Fibroblast of upper back skin (primary cell): ENCODE measurements at places on chromosomes 11 and 22.
A peak's percentile ranks its signal among the peaks of the same experiment; 100 is the strongest.

DNA sequence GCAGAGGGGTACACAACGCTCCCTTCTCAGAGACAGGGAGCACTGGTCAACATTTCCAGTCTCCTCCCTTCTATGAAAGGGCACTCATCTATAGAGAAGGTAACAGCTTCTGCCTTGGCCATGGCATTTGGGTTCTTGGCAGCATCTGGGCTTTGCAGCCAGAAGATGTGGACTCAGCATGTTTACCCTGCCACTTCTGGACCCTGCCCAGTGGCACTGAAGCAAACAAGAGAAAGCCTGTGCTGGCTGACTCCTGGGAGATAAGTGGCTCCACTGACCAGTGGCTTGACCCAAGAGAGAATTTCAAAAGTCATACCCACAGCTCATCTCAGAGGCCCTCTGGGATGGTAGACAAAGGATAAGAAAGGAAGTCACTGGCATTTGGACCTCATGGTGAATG, 8.0 kb downstream of the CSNK2A3 start:
- no peak for DNase-seq

DNA sequence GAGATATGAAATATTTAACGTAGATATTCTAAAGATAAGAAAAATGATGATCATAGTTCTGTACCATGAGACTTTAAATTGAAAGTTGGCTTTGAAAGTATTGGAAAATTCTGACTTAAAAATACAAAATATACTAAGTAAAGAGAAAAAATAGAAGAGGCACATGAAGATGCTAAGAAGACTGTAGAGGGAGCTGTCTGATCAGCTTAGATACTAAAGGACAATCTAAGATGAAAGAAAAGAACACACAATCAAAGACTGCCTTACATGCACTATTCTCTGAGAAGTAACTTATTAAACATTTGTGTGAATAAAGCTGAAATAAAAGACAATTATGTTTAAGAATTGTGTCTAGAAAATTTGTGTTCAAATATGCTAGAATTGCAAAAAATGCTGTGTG, 55.1 kb downstream of the RBMXL2 start:
- DNase-seq: peak; percentile 31

DNA sequence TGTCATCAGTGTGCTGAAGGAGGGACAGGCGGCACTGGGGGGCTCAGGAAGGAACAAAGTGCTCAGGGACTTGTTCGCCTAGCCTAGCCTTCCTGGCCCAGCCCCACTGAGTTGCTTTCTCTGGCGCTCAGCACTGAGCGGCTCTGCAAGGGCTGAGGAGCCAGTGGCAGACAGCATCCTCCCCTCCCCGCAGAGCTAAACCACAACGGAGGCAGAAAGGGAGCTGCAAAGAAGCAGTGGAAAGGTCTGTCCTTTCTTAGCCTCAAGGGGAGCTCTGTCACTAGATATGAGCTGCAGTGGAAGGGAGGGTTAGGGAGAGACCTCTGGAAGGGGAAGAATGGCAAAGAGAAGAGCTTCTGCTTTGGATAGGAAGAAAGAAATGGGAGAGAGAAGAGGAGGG, 89.7 kb upstream of the PHOX2A start:
- peak; percentile 74 for DNase-seq

- DNase-seq: no peak
Measured at GRCh38 chr11:57868491-57868890, 106.9 kb downstream of the CTNND1 start.

DNA sequence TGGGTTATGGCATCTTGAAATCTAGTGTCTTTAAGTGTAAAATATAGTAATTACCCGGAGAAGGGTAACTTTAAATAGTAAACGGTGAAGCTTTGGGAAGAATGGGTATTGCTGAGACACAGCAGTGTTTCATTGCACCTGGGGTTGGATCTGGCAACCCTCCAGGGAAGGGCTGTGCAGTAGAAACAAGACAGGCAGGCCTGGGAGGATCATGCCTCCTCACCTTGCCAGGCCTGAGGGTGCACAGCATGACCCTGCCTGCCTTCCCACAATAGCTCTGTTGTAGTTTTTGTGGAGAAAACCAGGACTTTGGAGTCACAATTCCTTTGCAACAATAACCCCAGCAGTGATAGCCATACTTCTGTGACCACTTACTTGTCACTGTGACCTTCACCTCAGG, 64.6 kb upstream of the ADSL start:
- no peak for DNase-seq

- no peak for DNase-seq
Measured at GRCh38 chr11:65869643-65870306, 2.8 kb downstream of the EFEMP2 start.

DNA sequence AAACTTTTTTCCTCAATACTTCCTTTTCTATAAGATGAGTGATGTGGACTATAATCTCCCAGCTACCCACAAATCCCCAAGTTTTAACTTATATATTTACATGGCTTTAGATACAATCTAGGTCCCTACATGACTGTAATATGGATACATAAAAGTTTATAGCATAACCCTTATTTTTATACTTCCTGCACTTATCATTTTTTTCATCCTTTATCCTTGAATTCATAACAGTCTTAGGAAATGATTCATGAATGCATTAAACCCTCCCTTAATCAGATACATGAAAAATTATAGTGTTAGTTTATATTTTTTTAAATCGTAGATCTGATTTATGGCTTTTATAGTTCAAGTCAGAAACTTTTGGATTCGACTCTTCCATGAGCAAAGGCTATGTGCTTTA, 195.8 kb downstream of the MAML2 start:
- DNase-seq: no peak

DNA sequence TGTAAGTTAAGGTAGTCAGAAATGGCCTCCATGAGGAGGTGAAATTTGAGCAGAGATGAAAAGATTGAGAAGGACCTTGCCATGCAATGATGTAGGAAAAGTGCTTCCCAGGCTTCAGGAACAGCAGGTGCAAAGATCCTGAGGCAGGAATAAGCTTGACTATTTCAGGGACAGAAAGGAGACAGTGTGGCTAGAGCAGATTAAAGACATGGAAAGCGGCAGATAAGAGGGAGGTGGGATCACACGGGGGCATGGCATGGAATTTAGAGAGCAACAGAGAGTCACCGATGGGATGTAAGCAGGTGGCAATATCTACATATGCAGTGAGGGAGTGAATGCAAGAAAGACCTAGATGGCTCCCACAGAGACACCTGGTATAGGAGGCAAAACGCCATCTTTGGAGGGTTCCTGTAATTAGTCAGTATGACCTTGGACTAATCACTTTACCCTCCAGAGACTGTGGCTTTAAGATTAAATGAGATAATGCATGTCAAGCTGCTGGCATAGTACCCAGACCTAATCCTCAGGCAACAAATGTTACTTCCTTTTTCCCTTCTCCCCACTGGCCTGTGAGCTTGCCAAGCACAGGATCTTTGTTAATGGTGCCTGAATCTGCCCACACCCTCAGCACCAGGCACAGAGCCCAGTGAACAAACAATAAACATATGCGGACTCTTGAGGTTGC, 24.6 kb upstream of the ACER3 start:
- DNase-seq: peak; percentile 43

- DNase-seq: no peak
Measured at GRCh38 chr11:36127550-36127949, 161.7 kb downstream of the COMMD9 start.

- DNase-seq: peak; percentile 77
Measured at GRCh38 chr11:97364047-97364446, 974.2 kb downstream of the JRKL start.

GRCh38 chr11:44348114-44348513, 38.2 kb upstream of the ALX4 start:
- no peak for DNase-seq

GRCh38 chr11:20489948-20490347, 102.4 kb downstream of the PRMT3 start:
- DNase-seq: no peak

GRCh38 chr22:23828800-23829680, 9.8 kb downstream of the DERL3 start:
- DNase-seq: no peak

- no peak for DNase-seq
Measured at GRCh38 chr11:72119198-72119597, 6.7 kb upstream of the ANAPC15 start.

- DNase-seq: no peak
Measured at GRCh38 chr22:50248196-50249081, 2.6 kb downstream of the HDAC10 start.

DNA sequence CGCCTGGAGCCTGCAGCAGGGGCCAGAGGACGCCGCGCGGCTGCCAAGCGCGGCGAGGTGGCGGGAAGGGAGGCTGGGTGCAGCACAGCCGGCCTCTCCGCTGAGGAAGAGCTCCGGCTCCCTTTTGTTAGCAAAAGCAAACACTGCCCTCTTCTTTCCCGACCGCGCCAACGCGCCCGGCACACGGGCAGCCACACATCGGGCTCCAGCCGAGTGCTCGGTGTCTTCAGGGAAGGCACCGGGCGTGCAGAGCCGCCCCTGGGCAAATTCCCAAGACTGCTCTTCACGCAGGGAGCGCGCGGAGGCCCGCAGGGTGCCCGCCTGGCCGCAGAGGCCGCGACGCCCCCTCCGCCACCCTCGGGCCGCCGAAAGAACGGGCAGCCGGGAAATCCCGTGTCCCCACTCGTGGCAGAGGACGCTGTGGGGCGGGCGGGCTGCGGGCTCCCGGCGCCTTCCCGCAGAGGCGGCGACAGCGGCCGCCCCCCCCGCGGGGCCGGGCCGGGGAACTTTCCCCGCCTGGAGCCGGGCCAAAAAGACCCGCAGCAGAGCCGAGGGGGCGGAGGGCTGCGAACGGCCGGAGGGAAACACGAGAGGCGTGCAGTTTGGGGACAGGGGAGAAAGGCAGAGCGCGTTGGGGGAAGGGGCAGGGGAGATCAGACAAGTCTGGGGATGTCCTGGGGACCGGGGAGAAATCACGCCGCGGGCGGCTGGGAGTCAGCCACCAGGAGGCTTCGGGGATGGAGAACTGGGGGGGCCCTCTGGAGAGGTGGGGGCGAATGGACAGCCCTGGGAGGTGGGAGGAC, 931 bp downstream of the CADM1 start:
- peak; percentile 75 for DNase-seq

- DNase-seq: peak; percentile 75
Measured at GRCh38 chr11:131561501-131561900, 191.1 kb downstream of the NTM start.

DNA sequence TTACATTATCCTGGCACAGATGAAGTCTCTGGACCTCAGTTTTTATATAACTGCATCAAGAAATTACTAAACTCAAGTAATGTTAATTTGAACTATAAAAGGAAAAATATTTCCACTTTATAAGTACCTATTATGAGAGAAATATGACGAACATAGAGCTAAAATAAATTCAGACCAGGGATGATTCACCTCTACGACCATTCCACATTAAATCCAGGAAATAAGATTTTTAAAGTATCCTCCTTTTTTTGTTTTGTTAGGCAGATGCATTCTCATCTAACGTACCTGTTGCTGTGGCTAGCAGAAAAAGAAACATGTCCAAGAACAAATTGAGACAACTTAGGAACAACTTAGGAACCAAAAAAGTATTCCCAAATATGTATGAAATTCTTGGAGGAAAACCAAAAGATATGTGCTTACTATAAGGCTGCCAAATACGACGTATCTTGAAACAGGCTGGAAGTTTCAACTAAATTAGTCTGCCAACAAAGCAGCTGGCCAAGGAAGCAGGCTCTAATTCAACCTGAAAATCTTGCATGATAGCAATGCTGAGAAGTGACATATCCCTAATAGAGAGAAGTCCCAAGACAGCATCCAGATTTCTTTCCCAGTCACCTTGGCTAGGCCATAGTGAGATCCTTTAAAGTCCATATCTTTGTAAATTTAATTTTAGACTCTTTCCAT, 15.7 kb downstream of the SPTY2D1 start:
- DNase-seq: peak; percentile 63

DNA sequence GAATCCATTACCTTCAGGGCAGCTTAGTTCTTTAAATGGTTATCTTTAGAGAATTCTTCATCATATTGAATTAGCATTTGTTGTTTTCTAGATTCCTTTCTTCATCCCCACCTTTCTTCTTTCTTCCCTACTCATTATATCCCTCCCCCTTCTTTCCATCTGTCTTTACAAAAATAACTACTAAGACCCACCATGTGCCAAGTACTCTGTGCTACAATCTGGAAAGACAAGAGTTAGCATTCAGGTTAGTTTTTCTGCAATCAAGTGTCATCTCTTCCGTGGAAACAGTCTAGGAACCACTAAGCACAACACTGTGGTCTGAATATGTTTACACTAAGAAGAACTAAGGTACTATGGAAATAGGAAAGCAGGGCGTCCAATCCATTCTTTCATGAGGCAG, 897.4 kb upstream of the TENM4 start:
- no peak for DNase-seq

- no peak for DNase-seq
Measured at GRCh38 chr11:112227471-112227870, 1.2 kb downstream of the PTS start.

GRCh38 chr22:24165673-24166072, 15.6 kb upstream of the SUSD2 start:
- no peak for DNase-seq

GRCh38 chr11:69939551-69940245, 120.5 kb upstream of the FGF3 start:
- DNase-seq: no peak

- no peak for DNase-seq
Measured at GRCh38 chr11:64238076-64238475, 2.8 kb upstream of the FKBP2 start.

DNA sequence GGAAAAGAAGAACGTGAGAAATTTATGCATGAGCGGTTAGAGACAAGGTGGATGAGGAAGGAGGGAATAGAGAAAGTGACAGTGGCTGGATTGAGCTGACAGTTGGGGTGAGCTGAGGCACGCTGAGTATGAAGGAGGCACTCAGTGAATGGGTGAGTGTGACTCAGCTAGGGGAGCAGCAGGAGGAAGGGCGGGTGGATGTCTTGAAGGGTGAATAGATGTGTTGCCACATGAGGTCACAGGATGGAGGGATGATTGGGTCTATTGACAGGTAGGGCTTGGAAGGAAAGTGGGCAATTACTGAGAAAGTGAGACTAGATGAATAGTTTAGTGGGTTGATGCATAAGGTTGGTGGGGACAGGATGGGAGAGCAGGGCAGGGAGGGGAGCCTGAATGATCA, 8.0 kb downstream of the IFITM10 start:
- no peak for DNase-seq

DNA sequence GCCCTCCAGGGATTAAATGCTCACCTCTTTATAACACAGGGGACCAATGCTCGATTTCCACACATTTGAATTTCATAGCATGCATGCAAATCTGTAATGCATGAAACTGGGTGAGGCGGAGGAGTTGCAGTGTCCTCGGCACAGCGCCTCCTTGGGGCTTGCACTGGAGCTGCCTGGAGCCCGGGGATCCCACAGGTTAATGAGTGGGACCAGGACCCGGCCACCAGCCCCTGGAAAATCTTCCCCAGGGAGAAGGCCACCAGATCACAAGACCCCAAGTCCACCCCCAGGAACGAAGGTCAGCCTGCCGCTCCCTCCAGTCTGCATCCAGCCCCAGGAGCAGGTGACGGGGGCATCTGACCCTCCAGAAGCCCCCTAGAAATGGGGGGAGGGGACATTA, 119.1 kb downstream of the MN1 start:
- DNase-seq: no peak

DNA sequence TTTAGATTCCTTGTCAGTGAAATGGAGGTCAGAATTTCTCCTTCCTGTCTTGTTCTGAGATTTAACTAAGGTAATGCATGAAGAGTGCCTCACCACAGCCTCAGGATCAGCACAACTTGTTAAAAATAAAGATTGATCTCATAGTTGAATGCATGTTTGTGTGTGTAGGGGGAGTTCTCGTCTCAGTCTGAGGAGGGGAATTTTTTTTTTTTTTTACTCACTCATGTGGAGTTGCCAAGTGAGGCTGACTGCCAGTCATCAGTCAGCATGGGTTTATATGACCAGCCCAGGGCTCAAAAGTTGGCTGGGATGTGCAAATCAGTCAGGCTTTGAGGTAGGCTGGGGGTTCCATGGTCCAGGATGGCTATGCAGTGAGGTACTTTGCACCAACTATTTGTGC, 113.2 kb downstream of the FANCF start:
- DNase-seq: peak; percentile 52
